ENCODE measurements at places on chromosomes 12 and 14.

DNA sequence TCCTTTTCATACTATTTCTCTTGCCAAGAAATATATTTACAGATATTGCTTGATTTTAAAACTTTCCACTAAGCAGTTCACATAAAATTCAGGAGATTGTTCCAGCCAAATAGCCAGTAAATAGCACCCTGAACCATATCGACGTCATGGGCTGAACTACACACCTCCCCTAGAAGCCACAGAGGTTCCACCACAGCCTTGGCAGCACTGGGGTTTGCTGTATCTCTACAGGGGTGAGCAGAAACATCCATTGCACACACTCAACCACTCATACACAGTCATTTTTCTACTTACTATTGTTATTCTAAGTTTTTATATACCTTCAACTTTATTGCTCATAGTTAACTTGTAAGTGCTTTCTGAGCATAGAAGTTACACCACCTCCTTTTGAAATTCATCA, 8.1 kb upstream of the EIF2S3B start:
- DNase-seq, result no peak

DNA sequence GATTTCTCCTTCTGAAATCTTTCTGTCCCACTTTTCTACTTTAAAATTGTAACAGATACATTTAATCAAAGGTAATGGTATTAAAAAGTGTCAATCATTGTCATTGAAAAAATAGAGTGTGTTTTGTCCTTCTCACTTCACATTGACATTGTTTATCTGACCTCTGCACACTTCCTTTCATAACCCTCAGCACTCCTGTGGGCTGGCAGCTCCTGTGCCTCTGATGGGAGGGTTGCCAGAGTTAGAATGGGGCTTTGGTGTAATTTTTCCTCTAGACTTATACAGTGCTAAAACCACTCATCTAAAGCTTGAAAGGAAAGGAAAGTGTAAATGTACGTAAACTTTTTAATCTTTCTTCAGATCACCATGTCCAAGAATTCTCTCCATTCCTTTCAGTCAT, 23.7 kb downstream of the KCNA1 start:
- DNase-seq, result no peak

DNA sequence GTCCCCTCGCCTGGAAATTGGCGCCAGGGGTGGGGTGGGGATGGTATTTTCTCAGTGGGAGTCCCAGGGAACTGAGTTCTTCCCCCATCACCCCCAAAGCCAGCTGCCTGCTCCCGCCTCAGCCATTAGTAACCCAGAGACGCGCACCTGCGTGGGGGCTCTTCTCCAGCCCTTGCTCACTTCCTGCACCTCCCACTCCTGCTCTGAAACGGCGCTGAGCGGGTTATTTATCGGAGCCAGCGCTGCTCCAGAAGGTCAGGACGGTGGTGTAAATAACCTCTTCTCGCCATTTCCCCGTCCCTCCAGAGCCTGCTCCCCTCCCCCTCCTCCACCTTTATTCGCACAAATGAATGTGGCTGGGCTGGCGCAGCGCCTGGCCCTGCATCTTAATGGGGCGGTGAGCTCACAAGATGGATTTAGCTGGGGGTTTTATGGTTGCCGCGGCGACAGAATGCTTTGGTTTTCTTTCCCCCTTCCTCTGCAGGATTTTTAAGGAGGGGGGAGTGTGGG, 12.2 kb downstream of the GPR84 start:
- peak; percentile 80 for DNase-seq

- no peak for DNase-seq
Measured at GRCh38 chr12:109289551-109289950, 19.5 kb downstream of the FOXN4 start.

GRCh38 chr14:56666716-56667115, 87.1 kb downstream of the TMEM260 start:
- DNase-seq, result no peak

DNA sequence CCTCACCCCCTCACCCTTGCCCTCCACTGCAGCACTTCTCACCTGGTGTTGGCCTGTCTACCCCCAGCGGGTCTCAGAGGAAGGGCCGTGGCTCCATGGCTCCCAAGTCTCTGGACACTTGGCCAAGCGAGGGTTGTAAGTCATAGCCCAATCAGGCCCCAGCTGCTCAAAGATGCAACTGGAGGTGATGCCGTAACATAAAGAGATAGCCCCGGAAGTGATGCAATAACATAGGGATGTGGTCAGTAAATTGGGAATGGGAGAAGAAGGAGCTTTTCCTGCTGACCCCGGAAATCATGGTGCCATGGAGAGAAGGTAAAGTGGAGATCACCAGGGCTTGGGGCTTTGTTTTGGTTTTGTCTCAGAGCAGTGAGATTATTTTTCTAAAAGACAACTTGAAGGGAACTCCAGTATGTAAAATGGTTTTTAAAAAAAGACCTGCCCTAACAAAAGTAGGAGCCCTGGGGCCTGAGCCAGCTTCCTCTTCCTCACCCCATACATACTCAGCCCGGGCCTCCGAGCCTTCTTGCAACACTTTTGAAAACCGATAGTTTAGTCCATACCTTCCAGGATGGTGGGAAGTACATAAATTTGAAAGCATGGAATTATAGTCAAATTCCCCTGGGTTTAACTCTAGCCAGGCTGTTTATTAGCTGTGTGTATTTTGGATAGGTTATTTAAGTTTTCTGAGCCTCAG, 212.5 kb downstream of the CRADD start:
- no peak for DNase-seq

GRCh38 chr12:131965073-131965472, 15.3 kb downstream of the EP400 start:
- DNase-seq, result no peak

DNA sequence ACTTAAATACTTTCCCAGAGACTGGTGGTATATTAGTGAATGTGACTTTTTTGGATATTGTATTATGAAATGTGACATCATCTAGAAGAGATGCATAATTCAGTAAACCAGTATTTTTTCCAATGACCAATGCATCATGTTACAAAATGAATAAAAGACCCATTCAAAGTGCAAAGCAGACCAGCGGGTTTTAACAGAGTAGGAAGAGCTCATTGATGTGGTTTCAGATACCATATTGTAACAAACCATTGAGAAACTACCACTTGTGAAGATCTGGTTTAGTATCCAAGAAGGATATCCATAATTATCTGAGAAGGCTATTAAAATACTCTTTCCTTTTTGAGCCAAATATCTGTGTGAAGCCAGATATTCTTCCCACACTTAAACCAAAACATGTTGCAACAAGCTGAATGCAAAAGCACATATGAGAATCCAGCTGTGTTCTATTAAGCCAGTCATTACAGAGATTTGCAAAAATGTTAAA, 47.7 kb downstream of the MVK start:
- no peak for DNase-seq

GRCh38 chr12:53733051-53733806, 6.0 kb upstream of the CALCOCO1 start:
- DNase-seq, result no peak

DNA sequence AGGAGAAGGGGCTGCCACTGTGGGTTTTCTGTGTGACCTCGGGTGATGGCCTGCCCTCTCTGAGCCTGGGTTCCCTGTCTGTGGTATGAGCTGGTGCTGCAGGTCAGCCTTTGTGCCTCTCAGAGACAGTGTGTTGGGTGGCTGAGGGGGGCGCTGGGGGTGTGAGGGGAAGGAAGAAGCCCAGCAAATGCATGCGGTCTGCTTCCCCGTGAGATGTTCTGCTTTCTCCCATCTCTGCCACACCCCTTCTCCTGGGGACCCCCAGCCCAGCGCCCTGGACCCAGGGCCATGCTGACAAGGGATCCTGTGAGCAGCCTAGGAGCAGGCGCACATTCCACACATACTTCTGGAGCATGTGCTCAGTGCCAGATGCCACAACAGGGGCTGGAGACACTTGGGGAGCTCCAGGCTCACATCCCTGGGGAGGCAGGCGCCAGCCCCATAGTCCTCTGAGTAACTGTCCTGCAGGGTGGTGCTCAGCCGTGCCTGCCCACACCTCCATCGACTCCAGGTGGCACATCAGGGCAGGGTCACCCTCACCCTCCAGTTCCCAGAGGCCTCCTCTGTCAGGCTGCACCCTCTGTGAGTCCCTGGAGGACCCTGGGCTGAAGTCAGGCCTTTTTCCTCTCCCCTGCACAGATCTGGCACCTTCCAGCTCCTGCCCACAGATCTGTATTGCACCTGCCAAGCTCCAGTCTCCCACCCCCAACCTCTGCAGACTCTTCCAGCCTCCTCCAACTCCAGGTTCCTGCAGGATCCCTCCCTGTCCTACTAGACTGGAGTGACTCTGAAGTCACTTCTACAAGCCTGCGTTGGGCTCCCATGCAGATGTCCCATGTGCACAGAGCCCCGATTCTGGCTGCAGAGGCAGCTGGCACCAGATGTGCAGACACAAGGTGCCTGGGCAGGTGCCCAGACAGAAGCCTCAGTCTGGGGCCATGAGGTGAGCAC, 205.6 kb downstream of the KIF26A start:
- DNase-seq, result no peak

DNA sequence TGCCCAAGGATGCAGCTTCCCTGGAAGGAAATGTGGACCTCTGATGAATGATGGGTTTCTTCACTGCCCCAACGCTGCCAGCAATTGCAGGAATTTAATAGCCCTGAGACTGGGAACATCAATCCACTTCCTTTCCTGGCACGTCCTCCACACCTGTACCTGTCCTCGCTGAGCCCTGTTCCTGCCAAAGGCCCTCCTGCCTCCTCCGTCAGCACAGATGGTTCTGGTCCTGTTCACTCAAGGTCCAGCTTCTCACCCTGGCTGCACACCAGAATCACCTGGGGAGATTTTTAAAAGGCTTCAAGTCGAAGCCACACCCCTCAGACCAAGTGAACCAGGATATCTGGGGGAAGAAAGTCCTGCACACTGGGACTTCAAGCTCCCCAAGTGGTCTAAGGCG, 38.4 kb upstream of the TMEM132C start:
- no peak for DNase-seq

- DNase-seq, result no peak
Measured at GRCh38 chr14:89267163-89267562, 149.9 kb downstream of the FOXN3 start.

DNA sequence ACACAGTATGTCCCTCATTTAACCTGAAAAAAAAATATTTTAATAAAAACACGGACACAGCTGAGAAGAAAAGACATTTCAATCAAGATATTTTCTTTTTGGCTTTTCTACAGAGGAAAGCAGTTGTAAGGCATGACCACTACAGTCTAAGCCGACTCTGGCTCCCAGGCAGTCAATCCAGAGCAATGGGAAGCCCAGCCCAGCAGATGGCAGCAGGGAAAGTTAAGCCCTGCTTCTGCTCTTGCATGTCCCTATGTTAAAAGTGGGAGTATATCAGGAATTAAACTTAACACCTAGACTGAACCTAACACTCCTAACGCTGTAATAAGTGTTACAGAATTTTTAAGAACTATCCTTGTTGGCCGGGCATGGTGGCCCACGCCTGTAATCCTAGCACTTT, 19.5 kb upstream of the HAL start:
- DNase-seq, result peak; percentile 29

- DNase-seq, result no peak
Measured at GRCh38 chr14:34018564-34019244, 67.8 kb upstream of the EGLN3 start.

Measured in nephron progenitor cell (in vitro differentiated cells).